ENCODE measurements at places on chromosomes 6 and 20.
A peak's percentile ranks its signal among the peaks of the same experiment; 100 is the strongest.

DNA sequence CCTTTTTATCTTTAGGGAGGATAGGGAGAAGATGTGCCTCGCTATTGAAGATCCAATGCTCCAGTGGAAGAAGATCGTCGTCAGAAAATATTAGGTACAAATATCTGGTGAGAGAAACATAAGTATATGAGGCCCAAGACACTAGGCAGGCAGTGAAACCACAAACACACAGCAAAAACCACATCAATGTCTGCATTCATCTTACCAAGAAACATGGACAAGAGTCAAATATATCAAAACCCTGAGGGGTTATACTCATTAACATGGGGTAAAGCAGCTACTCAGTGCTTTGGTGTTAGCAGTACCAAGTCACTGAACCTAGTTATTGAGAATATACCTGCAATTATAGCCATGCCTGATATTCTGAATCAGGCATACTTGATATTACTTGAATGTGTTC, 101.4 kb upstream of the FAM184A start:
- no peak for DNase-seq

GRCh38 chr20:32521780-32522525, 63.2 kb downstream of the NOL4L start:
- peak; percentile 53 for DNase-seq

DNA sequence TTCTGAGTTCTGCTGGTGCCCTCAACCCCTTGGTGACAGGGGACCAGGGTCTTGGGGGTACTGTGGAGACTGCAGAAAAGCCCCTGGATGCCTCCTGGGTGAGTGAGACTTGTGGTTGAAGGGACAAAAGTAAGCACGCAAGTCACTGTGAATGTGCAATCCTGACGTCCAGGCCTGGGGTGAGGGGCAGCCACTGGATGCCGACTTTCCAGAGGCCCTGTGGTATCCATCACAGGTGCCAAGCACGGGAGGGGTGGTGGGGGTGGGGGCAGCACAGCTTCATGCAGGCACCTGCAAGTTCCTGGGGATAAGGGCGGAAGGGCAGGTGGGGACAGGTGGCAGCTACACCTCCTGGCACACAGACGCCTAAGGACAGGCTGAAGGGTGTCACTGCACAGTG, 20.1 kb upstream of the UBE2V1 start:
- no peak for DNase-seq

- DNase-seq, result no peak
These were observed 188.7 kb upstream of the FBXL4 start for GRCh38 chr6:99136488-99136887.

DNA sequence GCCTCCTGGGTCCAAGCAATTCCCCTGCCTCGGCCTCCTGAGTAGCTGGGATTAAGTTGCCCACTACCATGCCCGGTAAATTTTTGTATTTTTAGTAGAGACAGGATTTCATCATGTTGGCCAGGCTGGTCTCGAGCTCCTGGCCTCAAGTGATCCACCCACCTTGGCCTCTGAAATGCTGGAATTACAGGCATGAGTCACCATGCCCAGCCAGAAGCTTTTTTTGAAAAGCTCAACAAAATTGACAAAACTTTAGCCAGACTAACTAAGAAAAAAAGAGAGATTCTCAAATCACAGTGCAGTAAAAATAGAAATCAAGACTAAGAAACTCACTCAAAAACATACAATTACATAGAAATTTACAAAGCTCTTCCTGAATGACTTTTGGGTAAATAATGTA, 420.6 kb downstream of the COL12A1 start:
- no peak for DNase-seq

Measured in endothelial cell of umbilical vein (primary cell).